ENCODE measurements at places on chromosomes 5 and 9.

DNA sequence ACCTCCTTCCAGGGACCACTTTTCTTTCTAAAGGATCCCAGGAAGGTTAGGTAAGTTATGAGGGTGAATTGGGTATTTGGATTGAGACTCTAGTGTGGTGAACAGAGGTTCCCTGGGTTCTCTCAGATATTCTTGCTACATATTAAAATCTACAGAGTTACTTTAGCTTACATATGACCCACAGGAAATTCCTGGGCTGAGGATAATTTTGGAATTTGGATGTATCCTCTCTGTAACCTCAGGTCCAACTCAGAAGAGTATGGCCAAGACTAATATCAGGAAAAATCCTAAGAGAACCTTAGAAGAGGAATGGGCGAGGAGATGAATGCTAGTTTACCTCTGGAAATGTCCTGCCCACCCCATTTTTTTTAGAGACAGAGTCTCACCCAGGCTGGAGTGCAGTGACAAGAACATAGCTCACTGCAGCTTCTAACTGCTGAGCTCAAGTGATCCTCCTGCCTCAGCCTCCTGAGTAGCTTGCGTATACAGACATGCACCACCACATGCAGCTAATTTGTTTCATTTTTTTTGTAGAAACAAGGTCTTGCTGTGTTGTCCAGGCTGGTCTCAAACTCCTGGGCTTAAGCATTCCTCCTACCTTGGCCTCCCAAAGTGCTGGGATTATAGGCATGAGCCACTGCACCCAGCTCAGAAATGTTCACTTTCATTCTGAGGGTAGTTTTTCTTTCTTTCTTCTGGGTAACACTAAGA lies 196.4 kb downstream of the ARHGEF28 start:
- no peak for DNase-seq

DNA sequence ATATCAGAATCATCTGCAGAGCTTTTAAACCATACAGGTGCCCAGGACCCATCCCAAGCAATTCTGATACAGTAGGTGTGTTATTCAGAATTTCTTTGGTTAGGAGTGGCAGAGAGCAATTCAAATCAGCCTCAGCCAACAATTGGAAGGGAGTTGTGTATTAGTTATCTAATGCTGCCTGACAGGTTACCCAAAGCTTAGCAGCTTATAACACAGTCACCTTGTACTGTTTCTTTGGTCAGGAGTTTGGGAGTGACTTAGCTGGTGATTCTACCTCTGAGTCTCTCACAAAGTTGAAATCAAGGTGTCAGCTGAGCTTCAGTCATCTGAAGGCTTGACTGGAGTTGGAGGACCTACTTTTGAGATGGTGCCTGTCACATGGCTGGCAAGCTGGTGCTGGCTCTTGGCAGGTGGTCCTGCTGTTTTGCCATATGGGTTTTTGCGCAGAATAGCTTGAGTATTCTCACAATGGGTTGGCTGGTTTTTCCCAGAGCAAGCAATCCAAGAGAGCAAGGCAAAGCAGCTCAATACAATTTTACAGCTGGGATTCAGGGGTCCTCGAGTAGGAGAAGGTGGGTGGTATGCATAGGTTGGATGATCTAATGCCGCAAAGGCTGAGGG lies 18.7 kb upstream of the CARNMT1 start:
- no peak for DNase-seq

GRCh38 chr5:98309785-98310598 lies 463.5 kb upstream of the RGMB start:
- DNase-seq: no peak

GRCh38 chr9:119375892-119376291 lies 6.7 kb upstream of the BRINP1 start:
- no peak for DNase-seq

GRCh38 chr5:78771260-78772205 lies 123.0 kb upstream of the LHFPL2 start:
- no peak for DNase-seq

GRCh38 chr5:53364061-53364460 lies 116.4 kb upstream of the FST start:
- DNase-seq: no peak

- no peak for DNase-seq
Observed at GRCh38 chr9:116913536-116913935, 226.4 kb downstream of the TRIM32 start.

- no peak for DNase-seq
Observed at GRCh38 chr5:83665631-83666030, 55.0 kb downstream of the HAPLN1 start.

DNA sequence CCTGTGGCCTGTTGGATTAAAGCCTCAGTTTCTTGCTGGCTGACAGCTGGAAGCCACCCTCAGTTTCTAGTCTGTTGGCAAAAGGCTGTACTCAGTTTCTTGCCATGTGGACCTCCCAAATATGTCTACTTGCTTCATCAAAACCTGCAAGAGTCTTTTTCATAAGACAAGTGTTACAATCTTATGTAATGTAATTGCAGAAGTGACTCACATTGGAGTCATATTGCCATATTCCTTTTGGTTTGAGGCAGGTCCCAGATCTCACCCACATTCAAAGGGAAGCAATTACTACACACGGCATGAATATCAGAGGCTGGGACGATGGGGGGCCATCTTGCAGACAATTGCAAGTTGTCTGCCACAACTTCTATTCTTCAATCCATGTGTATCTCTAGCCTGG lies 286.7 kb upstream of the IL12B start:
- DNase-seq: no peak

- DNase-seq: no peak
Observed at GRCh38 chr9:114287763-114288192, 35.1 kb upstream of the ORM1 start.

- DNase-seq: no peak
Observed at GRCh38 chr5:16871746-16872339, 64.2 kb downstream of the MYO10 start.
